ENCODE measurements at places on chromosomes 12 and 14.
A peak's percentile ranks its signal among the peaks of the same experiment; 100 is the strongest.

DNA sequence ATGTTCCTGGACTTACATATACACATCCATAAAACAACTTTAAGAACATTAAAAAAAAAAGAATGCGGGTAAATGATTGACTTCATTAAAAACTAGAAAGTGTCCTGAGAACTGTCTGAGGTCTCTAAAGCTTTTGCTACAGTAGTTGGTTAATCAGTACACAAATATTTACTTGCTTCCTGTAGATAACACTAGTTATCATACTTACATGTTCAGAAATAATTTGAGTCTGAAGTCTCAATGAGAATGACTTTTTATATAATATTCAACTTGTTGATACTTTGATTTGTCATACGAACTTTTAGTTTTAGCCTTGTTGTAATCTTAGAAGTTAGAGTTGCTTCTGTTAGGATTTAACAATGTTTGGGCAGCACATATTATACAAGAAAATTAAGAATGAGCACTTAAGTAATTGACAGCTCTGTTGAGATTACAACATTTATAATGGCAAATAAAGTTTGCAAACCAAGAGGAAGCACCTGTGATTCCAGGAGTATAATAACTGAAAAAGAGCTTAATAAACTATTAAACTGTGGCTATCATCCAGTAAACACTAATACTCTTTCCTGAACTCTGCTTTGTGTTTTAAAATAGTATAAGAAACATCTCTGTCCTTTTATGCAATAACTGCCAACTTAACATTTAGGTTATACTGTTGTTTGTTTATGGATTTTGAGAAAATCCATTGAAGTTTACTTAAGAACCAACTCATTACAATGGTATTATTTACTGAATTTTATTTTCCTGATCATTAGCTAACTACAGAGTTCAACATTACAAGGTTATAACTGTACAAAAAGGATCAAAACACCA lies 131.7 kb downstream of the MIPOL1 start:
- no peak for DNase-seq

- peak; percentile 59 for DNase-seq
Observed at GRCh38 chr14:22886500-22887259, 3.7 kb downstream of the REM2 start.

DNA sequence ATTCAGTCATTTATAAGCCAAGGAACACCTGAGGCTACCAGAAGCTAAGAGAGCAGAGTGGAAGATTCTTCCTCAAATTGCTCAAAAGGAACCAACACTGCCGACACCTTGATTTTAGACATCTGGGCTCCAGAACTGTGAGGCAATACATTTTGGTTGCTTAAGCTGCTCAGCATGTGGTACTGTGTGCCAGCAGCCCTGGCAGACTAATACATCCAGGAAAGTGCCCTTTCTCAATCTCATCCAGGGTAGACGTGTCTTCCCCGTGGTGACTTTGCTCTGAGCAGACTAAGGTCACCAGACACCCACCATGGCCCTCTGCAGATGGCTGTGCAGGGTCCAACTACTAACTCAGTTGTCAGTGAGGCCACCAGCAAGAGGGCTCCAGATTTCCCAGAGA lies 122.8 kb downstream of the VRK1 start:
- DNase-seq: peak; percentile 63

DNA sequence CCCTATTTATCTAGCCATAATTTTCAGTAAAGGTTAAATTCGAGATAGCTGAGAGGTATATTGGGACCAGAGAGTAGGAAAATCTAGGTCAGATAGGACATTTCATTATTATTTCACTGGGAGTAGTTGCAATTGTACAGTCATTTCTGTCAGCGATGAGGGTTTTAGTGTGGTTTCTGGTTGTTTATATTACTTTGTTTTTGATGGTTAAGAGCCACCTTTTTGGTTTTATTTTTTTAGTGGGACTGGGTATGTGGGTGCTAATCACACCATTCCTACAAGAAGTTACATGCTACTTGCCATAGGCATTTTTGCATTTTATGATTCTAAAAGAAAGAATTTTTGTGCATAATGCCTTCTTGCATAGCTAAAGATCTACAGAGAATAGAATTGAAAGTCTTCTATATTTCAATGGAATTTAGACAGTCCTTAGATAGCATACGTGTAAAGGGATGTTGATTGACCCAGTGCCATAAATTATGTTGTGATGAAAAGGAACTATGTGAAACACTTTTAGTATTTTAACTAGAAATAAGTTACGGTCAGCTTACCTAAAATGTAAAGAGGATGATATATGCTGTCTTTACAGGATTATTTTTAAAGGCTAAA lies 85.2 kb downstream of the KTN1 start:
- no peak for DNase-seq

DNA sequence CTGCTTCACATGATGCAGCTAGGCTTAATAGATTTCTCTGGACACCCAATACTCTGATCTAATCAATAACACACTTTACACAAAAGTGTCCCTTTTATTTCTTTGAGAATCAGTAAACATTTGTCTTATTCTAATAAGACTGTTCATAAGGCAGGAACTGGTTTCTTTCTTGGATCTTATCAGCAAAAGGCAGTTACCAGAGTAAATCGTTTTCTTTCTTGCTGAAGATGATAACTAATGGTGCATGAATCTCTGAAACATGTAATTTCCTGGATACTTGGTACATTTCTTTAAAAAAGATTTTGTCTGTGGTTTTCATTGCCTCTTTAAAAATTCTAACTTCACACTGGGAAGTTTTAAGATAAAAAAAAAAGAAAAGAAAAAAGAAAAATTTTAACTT lies 39.6 kb downstream of the WIF1 start:
- DNase-seq: no peak

DNA sequence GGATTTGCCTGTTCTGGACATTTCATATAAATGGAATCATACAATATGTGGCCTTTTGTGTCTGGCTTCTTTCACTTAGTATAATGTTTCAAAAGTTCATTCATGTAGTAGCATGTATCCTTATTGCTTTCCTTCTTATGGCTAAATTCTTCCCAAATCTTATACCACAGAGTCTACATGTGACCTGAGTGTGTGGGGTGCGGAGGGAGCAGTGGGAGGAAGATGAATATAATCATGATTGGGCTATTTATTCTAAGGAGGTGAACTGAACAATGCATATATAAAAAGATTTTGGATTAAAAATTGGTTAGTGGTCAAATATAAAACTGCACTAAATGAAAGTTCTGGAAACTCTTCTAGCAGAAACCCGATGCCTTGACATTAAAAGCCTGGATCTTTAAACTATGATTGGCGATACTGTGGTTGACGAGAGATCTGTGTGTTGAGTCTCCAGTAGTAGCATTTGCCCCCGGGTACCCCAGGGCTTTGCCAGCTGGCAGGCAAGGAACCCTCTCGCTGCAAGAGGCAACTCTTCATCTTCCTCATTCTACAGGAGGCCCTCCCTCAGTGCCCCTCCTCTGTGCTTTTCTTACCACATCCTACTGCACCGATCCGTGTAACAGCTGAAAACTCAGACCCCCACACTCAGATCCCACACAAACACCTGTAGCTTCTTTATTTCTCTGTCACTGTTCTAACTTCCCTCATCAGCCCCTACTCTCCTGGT lies 2.6 kb downstream of the CYP46A1 start:
- no peak for DNase-seq

- DNase-seq: no peak
Observed at GRCh38 chr12:131863711-131864396, 30.6 kb upstream of the ULK1 start.

- no peak for DNase-seq
Observed at GRCh38 chr12:131990066-131990979, 40.6 kb downstream of the EP400 start.

- DNase-seq: no peak
Observed at GRCh38 chr12:24328261-24328660, 378.8 kb upstream of the SOX5 start.

- no peak for DNase-seq
Observed at GRCh38 chr12:43880547-43880946, 44.7 kb downstream of the TMEM117 start.

- no peak for DNase-seq
Observed at GRCh38 chr12:12384571-12385340, 27.9 kb downstream of the BORCS5 start.

DNA sequence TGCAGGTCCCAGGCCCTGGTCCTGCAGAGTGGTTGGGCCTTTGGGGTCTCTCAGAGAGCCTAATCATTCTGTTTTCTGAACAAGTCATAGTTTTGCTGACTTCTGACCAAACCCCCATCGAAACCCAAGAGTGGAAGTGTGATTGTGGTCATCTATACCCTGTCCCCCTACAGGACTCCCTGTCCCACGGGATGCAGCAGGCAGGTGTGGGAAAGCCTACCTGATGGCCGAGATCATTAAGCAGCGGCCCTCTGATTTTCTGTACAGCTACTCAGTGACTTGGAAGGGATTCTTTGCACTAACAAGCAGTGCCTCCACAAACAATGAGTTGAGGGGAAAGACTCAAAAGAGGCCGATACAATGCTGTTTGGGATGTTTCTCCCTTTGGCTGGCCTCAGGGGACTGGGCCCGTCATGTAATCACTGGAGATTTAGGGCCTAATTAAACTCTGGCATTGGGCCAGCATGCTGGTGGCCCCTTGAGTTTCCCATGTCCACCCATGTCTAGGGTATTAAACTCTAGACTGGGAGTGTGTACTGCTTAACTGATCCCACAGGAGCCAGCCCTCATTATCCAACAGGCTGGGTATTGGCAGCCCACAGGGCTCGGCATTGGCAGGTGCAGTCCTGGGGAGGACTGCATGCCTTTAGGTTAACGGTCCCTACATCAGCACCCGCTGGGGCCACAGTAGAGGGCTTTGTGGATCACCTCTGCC lies 192.8 kb downstream of the ZFP36L1 start:
- no peak for DNase-seq

- DNase-seq: no peak
Observed at GRCh38 chr12:66118240-66118891, 12.2 kb downstream of the LLPH start.

- DNase-seq: no peak
Observed at GRCh38 chr12:95605875-95606274, 54.6 kb upstream of the USP44 start.

DNA sequence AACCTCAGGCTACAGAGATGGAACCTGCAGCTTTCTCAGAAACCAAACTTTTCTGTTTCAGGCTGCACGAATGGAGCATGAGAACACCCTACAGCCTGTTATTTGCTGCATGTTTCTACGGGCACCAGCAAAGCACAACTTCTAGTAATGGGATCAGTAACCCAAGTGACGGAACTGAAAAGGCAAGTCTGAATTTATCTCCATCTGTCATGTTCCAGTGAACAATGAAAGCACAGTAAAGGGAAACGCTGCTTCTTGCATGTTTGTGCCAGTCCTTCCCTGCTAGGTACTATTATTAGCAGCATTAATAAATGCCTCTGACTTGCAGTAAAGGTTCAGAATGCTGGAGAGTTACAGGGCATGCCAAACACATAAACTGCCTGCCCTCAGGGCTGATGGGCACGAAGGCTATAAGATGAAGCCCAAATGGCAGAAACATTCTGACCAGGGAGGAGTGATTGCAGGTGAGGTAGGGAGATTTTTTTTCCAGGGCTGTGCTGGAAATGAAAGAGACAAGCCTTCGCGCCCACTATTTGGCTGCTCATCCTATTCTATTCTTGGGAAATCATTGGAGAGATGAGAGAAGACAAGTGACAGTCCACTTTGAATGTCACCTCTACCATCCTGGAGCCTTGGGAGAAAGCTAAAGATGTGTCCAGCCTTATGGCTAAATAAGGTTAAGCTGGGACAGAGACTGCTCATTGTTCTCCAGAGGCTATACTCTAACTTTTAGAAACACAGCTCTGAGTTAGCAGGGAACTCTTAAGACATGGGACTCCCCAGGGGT lies 100.4 kb upstream of the PLXNC1 start:
- no peak for DNase-seq

- DNase-seq: no peak
Observed at GRCh38 chr12:130385193-130385592, 47.5 kb downstream of the PIWIL1 start.

All from AG10803 (cell line).